ENCODE measurements at places on chromosomes 1 and 21. TPM values are rescaled to one million over a fixed set of nuclear protein-coding genes. Genes with fewer than 3 reads are reported as not detected.

The TRIM67 gene
- 0.39 TPM for total RNA-seq

The CEPT1 gene
- total RNA-seq, result 26.0 TPM

The CELA3A gene
- total RNA-seq, result not detected

The PYGO2 gene
- 30.4 TPM for total RNA-seq

The SPATA17 gene
- 0.21 TPM for total RNA-seq

The PTPN14 gene
- 142 TPM for total RNA-seq

The LAPTM5 gene
- not detected for total RNA-seq

The TPTE gene
- not detected for total RNA-seq

The GUCA2A gene
- not detected for total RNA-seq

The NES gene
- total RNA-seq, result 26.5 TPM

The CRYZL1 gene
- 43.6 TPM for total RNA-seq

The SFN gene
- not detected for total RNA-seq

The BOLA1 gene
- total RNA-seq, result 12.9 TPM

The ATP1A4 gene
- not detected for total RNA-seq

The GRHL3 gene
- total RNA-seq, result not detected

DNA sequence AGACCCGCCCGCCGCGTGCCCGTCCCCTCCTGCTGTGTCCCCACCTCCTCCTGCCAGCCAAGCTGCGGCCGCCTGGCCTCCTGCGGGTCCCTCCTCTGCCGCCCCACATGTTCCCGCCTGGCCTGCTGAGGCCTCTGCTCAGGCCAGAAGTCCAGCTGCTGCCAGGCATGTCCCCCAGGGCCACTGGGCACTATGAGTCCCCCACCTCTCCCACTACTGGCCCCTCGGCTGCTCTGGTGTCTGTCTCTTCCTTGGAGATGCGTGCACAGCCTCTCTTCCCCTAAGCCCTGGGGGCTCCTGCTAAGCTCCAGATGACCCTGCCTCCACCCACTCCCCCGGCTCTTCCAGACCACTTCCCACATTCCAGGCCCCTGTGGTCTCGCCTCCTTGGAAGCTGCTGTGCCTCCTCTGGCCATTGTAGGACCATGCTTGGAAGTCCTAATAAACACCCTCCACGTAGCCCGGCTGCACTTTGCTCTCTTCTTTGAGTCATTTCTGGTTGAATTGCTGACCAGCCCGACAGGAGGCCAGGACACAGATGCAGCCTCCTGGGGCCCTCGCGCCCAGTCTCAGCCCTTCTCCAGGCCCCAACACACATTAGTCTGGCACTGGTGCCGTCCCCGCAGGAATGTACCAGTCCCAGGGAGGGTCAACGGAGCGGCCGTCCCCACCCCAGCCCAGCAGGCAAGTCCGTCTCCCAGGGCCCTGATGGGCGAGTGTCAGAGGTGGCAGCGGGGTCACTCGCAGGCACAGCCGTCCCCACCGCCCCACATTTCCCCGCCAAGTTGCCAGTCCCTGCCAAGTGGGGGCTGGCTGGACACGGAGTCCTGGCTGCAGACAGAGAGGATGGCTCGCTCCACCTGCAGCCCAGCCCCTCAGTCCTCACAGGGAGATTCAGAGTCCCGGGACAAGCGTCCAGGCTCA is 1.1 kb downstream of the KRTAP10-12 start:
- H3K27ac ChIP-seq, result peak overlapping the region; percentile 75
- peak; percentile 87 for DNase-seq
- H3K36me3 ChIP-seq, result no peaks in the 10 kb centered on the region
- H3K4me1 ChIP-seq, result peaks cover 37% of the 10 kb centered on the region
- H3K27me3 ChIP-seq, result peaks cover 34% of the 10 kb centered on the region

GRCh38 chr1:229023651-229024300 is 247.1 kb upstream of the RAB4A start:
- DNase-seq, result no peak
- no peaks in the 10 kb centered on the region for H3K36me3 ChIP-seq
- H3K4me1 ChIP-seq, result peaks cover 6% of the 10 kb centered on the region
- H3K27ac ChIP-seq, result no peak overlapping the region
- H3K4me3 ChIP-seq, result no peak overlapping the region
- H3K27me3 ChIP-seq, result peaks cover 15% of the 10 kb centered on the region

- H3K36me3 ChIP-seq, result no peaks in the 10 kb centered on the region
- no peak for DNase-seq
- H3K4me1 ChIP-seq, result peaks cover 27% of the 10 kb centered on the region
- H3K27me3 ChIP-seq, result no peaks in the 10 kb centered on the region
- no peak overlapping the region for H3K27ac ChIP-seq
Measured at GRCh38 chr1:40969445-40969844, 10.1 kb upstream of the CTPS1 start.

DNA sequence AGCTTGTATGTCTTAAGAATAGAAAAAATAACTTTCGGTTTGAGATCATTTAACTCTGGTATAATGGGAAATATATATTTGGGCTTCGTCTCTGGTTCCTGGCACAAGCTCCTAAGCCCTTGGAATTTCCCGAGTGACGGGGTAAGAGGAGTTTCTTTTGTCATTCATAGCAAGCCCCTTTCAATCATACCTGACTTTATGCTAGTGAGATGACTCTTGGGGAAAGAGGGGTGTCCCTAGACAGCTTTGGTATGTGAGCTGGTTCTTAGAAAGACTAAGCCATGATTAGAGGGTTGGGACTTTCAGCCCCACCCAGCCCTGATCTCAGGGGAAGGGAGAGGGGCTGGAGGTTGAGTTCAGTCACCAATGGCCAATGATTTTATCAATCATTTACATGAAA is 13.9 kb upstream of the MTARC1 start:
- no peak overlapping the region for H3K27ac ChIP-seq
- no peak overlapping the region for H3K4me3 ChIP-seq
- H3K4me1 ChIP-seq, result peaks cover 3% of the 10 kb centered on the region

- no peaks in the 10 kb centered on the region for H3K36me3 ChIP-seq
- peaks cover 53% of the 10 kb centered on the region for H3K27me3 ChIP-seq
- peak; percentile 51 for DNase-seq
- no peaks in the 10 kb centered on the region for H3K4me1 ChIP-seq
- H3K27ac ChIP-seq, result no peak overlapping the region
- H3K4me3 ChIP-seq, result no peak overlapping the region
Measured at GRCh38 chr1:15271196-15271595, 24.2 kb downstream of the FHAD1 start.

DNA sequence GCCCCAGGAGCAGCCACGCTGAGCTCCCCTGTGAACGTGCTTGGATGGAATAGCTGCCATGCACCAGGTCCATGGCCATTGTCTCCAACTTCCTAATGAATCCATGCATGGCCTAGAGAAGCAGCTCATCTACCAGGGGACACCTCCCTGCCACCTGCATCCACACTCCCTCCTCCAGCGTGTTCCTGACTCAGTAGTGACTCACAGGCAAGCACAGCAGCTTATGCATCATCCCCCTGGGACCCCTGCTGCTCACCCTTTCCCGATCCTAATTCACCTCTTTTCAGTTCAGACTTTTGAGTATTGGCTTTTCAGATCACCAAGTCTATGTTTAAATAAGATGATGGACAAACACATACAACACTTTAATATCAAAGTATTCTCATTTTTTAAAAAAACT is 39.9 kb upstream of the TADA1 start:
- H3K36me3 ChIP-seq, result no peaks in the 10 kb centered on the region
- H3K4me3 ChIP-seq, result no peak overlapping the region
- no peak overlapping the region for H3K27ac ChIP-seq
- H3K27me3 ChIP-seq, result peaks cover 55% of the 10 kb centered on the region
- DNase-seq, result no peak

GRCh38 chr1:150165622-150166612 is 16.2 kb downstream of the PLEKHO1 start:
- H3K36me3 ChIP-seq, result peaks cover 3% of the 10 kb centered on the region
- H3K4me3 ChIP-seq, result no peak overlapping the region
- peaks cover 32% of the 10 kb centered on the region for H3K4me1 ChIP-seq
- DNase-seq, result no peak
- H3K27ac ChIP-seq, result no peak overlapping the region

GRCh38 chr21:45296638-45297037 is 8.9 kb upstream of the POFUT2 start:
- H3K4me3 ChIP-seq, result no peak overlapping the region
- DNase-seq, result no peak
- H3K27ac ChIP-seq, result peak overlapping the region; percentile 99
- H3K36me3 ChIP-seq, result peaks cover 5% of the 10 kb centered on the region
- H3K27me3 ChIP-seq, result no peaks in the 10 kb centered on the region
- peaks cover 90% of the 10 kb centered on the region for H3K4me1 ChIP-seq

DNA sequence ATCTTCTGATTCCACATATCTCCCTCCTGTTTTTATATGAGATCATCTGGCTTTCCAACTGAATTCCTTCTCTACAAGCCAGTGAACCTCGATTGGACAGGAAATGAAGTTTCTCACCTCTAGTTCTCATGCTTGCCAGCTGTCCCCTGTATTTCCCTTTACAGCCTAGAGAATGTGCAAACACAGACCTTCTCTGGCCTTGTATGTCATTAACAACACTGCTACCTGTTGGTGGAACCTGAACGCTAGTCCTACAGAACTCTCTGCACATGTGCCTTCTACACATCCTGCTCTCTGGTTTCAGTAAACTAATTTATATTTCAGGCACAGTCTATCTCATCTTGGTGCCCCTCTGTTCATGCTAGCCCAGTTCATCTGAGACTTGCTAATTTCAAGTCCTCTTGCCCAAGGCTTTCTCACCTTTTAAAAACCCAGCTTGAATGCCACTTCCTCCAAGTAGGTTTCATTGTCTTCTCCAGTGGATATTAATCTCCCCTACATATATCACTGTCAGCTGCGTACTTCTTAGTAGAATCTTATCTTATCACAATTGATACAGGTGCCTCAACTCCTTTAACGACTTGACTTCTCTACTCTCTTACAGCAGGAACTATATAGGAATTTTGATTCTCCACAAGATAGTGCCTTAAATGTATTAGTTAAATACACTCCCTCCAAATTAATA is 549.9 kb downstream of the PLPP3 start:
- no peak for DNase-seq
- no peak overlapping the region for H3K4me3 ChIP-seq
- no peaks in the 10 kb centered on the region for H3K36me3 ChIP-seq

GRCh38 chr1:154463512-154463990 is 38.5 kb upstream of the TDRD10 start:
- DNase-seq, result no peak
- peak overlapping the region; percentile 98 for H3K27ac ChIP-seq
- peaks cover 62% of the 10 kb centered on the region for H3K4me1 ChIP-seq

DNA sequence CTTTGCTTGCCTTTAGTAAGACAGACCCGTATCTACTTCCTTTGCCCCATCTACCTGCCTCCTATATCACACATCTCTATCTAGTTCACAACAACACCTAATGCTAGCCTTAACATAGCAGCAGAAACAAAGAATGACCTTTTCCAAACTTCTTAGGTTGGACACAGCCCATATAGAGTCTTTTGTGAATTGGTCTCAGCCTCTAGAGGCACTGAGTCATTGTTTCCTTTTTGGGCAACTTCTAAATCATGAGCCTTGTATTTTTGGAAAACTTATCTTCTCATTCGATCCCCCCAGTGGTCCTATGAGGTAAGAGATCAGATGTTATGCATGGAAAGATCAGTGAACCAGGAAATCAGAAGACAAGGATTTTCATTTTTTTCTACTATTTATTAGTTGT is 679.4 kb upstream of the USP24 start:
- H3K4me3 ChIP-seq, result no peak overlapping the region
- H3K36me3 ChIP-seq, result peaks cover 24% of the 10 kb centered on the region
- H3K27me3 ChIP-seq, result no peaks in the 10 kb centered on the region
- no peak for DNase-seq
- H3K4me1 ChIP-seq, result no peaks in the 10 kb centered on the region
- H3K27ac ChIP-seq, result no peak overlapping the region

- no peaks in the 10 kb centered on the region for H3K36me3 ChIP-seq
- H3K4me1 ChIP-seq, result peaks cover 31% of the 10 kb centered on the region
- no peak overlapping the region for H3K27ac ChIP-seq
- no peak for DNase-seq
Measured at GRCh38 chr21:42109873-42110525, 38.9 kb downstream of the UMODL1 start.

DNA sequence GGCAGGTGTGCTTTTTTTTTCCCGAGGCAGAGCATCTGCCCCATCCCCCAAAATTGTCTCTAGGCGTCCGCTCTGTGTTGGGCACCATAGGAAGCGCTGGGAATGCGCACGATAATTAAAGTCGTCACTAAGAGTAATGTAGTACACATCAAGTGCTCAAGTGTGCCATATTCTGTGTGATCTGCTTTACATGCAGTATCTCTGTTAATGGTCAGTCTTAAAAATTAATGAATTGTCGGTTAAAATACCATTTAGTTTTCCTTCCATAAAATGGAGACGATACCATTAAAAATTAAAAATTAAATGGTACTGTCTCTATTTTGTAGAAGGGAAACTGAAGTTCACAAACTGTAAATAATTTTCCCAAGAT is 544 bp upstream of the CCT8 start:
- H3K4me1 ChIP-seq, result peaks cover 28% of the 10 kb centered on the region
- H3K27me3 ChIP-seq, result no peaks in the 10 kb centered on the region
- H3K27ac ChIP-seq, result peak overlapping the region; percentile 99
- H3K4me3 ChIP-seq, result peak overlapping the region; percentile 99
- H3K36me3 ChIP-seq, result peaks cover 5% of the 10 kb centered on the region

- no peak for DNase-seq
- H3K4me1 ChIP-seq, result no peaks in the 10 kb centered on the region
- H3K4me3 ChIP-seq, result no peak overlapping the region
- no peaks in the 10 kb centered on the region for H3K36me3 ChIP-seq
- H3K27me3 ChIP-seq, result peaks cover 30% of the 10 kb centered on the region
- no peak overlapping the region for H3K27ac ChIP-seq
Measured at GRCh38 chr1:21383785-21384401, 56.0 kb upstream of the NBPF3 start.

- no peak overlapping the region for H3K4me3 ChIP-seq
- no peaks in the 10 kb centered on the region for H3K36me3 ChIP-seq
- no peak overlapping the region for H3K27ac ChIP-seq
Measured at GRCh38 chr1:3675436-3675835, 23.1 kb downstream of the TP73 start.

GRCh38 chr1:195096051-195096521 is 1512.2 kb downstream of the KCNT2 start:
- no peak for DNase-seq
- H3K4me1 ChIP-seq, result no peaks in the 10 kb centered on the region
- no peaks in the 10 kb centered on the region for H3K36me3 ChIP-seq
- H3K27ac ChIP-seq, result no peak overlapping the region
- H3K27me3 ChIP-seq, result peaks cover 19% of the 10 kb centered on the region
- no peak overlapping the region for H3K4me3 ChIP-seq

GRCh38 chr1:118842452-118843201 is 145.5 kb downstream of the TBX15 start:
- no peaks in the 10 kb centered on the region for H3K27me3 ChIP-seq
- no peak overlapping the region for H3K27ac ChIP-seq
- no peaks in the 10 kb centered on the region for H3K4me1 ChIP-seq
- no peak for DNase-seq
- no peak overlapping the region for H3K4me3 ChIP-seq
- no peaks in the 10 kb centered on the region for H3K36me3 ChIP-seq

GRCh38 chr1:115882913-115883902 is 42.3 kb upstream of the NHLH2 start:
- no peak for DNase-seq
- no peaks in the 10 kb centered on the region for H3K36me3 ChIP-seq
- H3K4me3 ChIP-seq, result no peak overlapping the region
- H3K4me1 ChIP-seq, result no peaks in the 10 kb centered on the region
- peaks cover 14% of the 10 kb centered on the region for H3K27me3 ChIP-seq
- no peak overlapping the region for H3K27ac ChIP-seq

- peaks cover 23% of the 10 kb centered on the region for H3K4me1 ChIP-seq
- H3K27me3 ChIP-seq, result no peaks in the 10 kb centered on the region
- no peaks in the 10 kb centered on the region for H3K36me3 ChIP-seq
- no peak overlapping the region for H3K27ac ChIP-seq
Measured at GRCh38 chr1:186283374-186283773, 91.7 kb downstream of the TPR start.

- H3K4me1 ChIP-seq, result peaks cover 27% of the 10 kb centered on the region
- peak overlapping the region; percentile 46 for H3K27ac ChIP-seq
- H3K27me3 ChIP-seq, result no peaks in the 10 kb centered on the region
- no peak for DNase-seq
- H3K4me3 ChIP-seq, result no peak overlapping the region
Measured at GRCh38 chr1:222889440-222889839, 74.6 kb downstream of the DISP1 start.

Measured in osteocyte (in vitro differentiated cells).